Left renal pelvis (tissue), 4 donors: ENCODE measurements at places on chromosomes 5 and 9.

DNA sequence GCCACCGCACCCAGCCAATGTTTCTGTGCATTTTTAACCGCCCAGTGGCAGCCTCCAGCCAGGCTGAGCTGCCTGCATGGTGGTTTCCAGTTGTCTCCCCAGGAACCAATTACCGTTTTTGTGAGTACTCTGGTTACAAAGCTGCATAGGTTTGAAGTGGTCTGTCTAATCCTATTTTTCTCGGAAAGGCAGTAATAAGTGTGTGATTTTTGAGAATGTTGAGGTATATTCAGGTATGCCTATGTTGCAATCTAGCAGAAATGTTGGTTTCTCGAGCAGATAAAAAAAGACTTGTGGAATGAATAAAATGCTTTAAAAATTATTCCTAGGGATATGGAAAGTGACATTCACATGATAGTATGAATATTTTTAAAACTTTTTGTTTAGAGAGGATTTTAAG is 41.5 kb upstream of the ANKH start:
- DNase-seq = no peak

- DNase-seq = no peak
Measured at GRCh38 chr5:24923400-24923799, 278.6 kb upstream of the CDH10 start.

- DNase-seq = no peak
Measured at GRCh38 chr5:140075371-140075770, 32.3 kb upstream of the NRG2 start.

DNA sequence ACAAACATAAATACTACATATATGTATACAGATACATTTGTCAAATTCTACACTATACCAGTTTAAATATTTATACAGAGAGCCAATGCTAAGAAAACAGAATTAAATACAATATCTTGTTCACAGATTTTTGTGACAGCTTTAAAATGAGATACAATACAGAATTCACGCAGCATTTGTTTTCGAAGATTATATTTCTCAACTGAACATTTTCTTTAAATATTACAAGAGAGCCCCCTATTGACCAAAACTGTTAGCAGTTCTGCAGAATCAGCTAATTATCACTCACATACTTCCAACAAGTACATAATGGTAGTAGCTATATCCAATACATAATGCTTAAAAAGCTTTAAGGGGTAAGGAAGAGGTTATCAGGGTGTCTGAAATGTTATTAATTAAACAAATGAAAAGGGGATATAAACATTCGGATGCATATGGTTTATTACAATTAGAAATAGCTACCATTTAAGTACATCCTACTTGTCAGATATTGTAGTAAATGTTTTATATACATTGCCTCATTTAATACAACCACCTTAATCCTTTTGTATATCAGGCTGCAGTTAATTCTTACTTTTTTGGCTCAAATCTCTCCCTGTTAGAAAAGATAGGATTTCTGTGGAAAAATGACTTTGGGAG is 31.7 kb downstream of the ZDHHC21 start:
- DNase-seq = no peak

DNA sequence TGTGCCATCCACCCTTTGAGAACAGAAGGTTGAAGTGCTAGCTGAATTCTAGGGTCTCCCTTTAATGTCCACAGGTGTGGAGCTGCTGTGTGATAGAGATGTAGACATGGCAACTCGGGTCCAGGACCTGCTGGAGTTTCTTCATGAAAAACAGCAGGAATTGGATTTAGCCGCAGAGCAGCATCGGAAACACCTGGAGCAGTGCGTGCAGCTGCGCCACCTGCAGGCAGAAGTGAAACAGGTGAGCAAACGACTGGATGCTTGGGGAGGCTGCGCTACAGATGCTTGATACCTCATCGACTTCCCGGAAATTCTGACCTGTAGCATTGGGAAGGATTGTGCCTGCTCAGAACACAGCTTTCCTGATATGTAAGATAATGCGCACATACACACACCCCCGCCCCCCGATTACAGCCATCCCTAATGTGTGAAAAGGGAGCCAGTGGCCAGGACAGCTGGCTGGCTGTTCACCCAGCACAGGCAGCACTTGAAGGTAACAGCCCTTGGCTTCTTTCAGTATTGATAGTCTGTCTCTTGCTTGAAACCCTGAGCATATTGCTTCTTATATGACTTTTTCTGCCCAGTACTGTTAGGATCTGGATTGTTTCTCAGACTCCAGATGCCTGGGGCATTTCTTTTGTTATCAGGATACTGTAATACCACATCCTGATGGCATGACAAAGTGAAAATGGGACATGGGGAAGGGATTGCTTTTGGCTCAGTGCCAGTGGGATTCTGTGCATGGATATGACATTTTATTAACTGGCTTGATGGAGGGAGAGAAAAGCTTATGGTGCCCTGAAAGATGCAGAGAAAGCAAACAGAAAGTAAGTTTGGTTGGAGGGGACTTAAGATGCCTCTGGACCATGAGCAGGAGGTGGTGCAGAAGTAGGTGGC is 216.8 kb upstream of the OTULINL start:
- no peak for DNase-seq

DNA sequence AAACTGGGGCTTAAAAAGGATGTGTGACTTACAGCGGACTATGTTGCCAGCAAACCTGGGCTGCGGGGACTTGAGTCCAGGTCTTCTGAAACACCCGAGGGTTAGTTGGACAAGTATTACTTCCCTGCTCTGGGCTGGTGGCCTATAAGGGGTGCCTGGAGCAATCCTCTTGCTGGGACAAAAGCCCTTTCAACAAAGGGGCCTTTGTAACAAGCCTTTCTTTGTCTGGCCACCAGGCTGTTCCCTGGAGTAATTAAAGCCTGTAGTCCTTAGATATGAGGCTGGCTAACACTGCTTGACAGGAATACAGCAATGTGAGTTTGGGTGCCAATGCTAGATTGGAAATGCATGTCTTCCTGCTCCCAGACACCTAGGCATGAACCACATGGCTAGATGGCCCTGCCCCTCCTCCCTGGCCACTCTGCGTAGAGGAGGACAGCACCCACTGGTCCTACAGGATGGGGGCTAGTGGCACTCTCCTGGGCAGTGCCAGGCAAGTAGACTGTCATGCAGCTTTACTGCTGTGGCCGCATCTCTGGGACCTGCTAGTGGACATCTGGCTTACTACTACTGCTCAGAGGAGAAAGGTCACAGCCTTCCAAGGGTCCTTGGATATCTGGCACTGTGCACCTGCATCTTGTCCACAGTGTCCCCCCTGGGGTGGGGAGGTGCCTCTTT is 343.1 kb downstream of the ZSWIM6 start:
- DNase-seq = no peak

DNA sequence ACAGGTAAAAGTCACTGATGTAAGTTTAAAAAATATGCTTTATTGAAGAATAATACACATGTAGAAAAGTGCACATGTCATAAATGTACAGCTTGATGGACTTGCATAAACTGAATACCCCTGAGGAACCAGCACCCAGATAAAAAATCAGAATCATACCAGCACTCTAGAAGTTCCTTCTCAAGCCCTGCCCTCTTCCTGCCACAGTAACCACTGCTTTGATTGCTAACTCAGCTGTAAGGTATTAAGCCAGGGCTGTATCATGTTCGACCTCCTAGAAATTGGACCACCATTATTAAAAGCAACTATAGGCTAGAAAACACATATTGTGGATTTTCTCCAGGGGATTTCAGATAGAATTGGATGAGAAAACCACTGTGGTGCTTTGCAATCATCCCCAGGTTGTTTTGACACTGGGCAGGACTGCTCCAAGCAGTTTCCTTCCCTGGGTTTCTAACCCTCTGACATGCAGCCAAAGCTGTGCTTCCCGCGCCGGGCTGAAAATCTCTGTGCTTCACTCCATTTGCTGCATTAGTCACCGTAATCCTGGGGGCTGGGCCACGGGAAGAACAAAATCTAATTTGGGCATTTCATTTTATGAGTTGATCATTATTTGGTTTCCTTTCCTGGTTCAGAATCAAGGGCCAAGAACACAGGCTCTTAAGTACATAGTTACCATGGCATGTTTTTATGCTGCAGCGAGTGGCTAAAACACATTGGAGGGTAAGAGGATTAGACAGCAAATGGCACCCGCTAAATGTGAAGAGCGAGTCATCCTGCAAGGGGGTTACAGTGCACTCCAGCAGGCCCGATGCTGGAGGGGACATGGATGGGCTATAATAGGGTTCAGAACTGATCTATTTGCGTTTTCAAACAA is 139.4 kb upstream of the IL12B start:
- DNase-seq = no peak

- no peak for DNase-seq
Measured at GRCh38 chr5:97657239-97657638, 474.2 kb upstream of the RIOK2 start.

GRCh38 chr5:138276402-138277054 is 2.1 kb upstream of the GFRA3 start:
- DNase-seq = no peak

GRCh38 chr5:114201332-114201731 is 160.5 kb upstream of the KCNN2 start:
- DNase-seq = no peak

- DNase-seq = no peak
Measured at GRCh38 chr5:157390133-157390532, 69.9 kb upstream of the NIPAL4 start.

DNA sequence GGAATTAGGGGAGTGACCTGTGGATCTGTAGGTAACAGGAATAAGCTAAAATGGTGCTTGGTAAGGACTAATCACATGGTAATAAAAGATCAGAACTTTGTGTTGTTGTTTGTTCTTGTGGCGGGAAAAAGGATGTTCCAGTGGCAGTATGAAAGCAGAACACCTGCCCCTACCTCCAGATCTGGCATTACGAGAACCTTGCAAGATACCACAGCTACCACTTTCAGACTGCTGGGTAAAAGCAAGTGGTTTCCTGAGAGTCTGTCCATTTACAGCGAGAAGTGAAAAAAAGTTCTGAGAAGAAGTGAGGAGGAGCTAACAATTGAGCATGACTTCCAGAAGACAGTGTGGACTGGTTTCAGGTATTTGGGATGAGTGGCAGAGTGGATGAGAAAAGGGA is 252.5 kb downstream of the TLE4 start:
- DNase-seq = no peak

- DNase-seq = no peak
Measured at GRCh38 chr5:173468821-173469251, 140.6 kb upstream of the STC2 start.

DNA sequence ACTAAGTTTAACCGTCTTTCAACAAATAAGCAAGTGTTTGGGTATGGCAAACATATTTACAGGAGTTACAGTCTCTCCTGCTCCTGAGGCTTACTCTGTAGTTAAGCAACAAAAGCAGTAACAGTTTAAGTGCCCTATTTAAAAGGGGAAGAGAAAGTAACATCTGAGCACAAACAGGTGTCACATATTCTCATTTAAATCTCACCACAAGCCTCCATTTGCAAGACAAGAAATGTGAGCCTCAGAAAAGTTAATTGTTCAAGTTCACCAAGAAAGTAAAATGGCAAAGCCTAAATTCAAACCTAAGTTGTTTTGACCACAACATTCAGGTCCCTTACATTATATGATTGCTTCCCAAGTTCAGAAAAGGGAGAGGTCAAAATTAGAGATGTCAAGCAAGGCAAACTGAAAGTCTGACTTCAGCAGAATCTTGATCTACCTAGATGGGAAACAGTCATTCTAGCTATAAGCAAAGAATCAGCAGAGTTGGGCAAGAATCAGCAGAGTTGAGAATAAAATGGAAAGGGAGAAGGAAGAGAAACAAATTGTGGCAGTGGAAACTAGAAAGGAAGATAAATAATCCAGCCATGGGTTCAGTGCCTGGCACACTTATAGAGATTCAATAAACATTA is 93.4 kb downstream of the STRBP start:
- no peak for DNase-seq

DNA sequence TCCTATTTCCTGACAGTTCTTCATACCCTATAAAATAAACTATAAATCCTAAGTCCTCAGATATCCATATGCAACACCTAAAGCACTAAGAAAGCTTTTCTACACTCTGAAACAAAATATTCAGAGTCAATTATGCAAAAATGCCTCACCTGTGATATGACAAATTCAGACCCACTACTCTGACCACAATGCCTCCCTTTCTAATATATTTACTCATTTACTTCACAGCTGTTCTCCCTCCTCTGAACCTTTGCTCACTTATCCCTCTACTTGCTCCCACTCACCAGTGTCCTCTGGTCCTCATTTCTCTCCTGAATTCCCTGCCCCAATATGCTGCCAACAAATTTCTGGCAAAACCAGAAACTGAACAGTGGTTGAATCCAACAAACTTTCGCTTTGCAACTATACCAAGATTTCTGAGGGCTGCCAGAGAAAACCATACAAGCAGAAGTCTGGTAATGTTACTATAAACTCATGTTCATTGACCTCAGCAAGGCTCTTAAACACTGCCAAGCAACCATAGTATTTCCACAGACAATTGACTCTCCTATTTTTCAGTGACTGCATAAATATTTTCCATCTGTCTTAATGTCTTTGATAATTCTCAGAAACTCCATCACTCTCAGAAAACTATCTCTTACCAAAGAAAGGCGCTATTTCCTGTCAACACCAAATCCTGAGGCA is 7.1 kb downstream of the CCNH start:
- no peak for DNase-seq

DNA sequence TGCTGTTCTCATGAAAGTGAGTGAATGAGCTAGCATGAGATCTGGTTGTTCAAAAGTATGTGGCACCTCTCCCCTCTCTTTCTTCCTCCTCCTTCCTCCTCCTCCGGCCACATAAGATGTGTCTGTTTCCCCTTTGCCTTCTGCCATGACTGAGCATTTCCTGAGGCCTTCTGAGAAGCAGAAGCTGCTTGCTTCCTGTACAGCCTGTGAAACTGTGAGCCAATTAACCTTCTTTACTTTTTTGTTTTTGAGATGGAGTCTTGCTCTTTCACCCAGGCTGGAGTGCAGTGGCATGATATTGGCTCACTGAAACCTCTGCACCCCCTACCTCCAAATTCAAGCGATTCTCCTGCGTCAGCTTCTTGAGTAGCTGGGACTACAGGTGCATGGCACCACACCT is 6.1 kb downstream of the S100Z start:
- DNase-seq = no peak

GRCh38 chr9:96494215-96494800 is 44.3 kb downstream of the HABP4 start:
- DNase-seq = no peak

DNA sequence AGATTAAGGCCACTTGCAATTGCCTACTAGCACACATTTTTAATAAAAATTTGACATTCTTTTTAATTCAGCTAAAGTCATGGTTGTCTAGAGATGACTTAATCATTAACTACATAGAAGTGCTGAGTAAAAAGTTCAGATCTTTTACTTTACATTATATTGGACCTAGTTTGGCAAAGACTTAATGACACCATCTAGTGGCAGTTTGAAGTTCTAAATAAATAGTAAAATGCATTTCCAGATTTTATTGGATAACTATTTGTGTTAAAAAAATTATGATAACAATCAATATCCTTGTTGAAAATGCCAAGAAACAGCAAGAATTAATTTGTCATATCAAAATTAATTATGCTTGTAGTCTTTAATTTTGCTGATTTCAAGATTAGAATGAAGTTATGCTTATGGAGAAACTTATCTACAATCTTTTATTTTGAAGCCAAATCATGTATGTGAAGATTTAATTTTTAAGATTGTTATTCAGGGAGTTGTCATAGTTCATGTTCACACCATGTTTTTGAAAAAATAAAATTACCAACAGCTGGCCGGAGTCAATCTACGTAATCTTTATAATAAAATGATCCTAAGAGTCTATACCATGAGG is 69.6 kb upstream of the PJA2 start:
- DNase-seq = no peak

GRCh38 chr9:89413963-89414638 is 83.8 kb downstream of the SEMA4D start:
- DNase-seq = no peak

- DNase-seq = no peak
Measured at GRCh38 chr9:116432051-116432450, 255.1 kb upstream of the TRIM32 start.
